ENCODE measurements at places on chromosomes 16 and 17.

DNA sequence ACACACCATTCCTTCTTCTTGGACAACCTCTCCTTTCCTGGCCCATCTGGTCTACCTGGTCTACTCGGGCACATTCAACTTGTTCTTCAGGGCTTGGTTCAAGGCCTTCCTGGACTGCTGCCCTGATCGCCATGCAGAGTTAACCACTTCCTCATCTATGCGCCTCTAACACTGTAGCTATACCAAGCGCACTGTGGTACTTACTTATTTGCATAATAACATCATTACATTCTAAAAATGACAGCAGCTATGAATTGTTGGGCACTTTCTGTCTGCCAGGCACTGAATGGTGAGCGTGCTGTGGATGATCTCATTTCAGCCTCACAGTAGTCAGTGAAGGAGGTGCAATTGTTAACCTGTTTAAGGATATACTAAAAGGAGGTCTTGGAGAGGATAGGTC is 66.9 kb upstream of the SDK2 start:
- no peak for DNase-seq

GRCh38 chr16:48611329-48612137 is 1.6 kb upstream of the N4BP1 start:
- DNase-seq = no peak

- DNase-seq = no peak
Measured at GRCh38 chr17:20032636-20033035, 23.5 kb downstream of the SPECC1 start.

GRCh38 chr17:77676237-77676661 is 282.3 kb upstream of the TNRC6C start:
- DNase-seq = no peak

DNA sequence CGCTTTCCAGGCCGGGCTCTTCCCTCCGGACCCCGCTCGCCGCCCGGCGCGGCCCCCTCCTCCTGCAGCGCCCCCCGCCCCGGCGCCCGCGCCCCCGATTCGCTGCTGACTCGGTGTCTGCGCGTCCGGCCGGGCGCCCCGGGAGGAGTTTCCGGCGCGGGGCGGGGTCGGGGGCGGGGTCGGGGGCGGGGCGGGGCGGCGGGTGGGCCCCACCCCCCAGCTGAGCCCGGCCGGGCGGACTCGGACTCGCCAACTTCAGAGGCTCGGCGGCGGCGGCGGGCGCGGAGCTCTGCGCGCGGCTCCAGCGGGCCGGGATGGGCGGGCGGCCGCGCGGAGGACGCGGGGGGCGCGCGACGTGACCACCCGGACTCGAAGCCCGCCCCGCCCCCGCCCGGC is at the start of gene METRNL:
Gene METRNL, plus strand, starts transcription at position 258 of the 396 bp plus-strand sequence. CDS start 207 bp downstream, outside the sequence.
- peak; percentile 55 for DNase-seq

- DNase-seq = no peak
Measured at GRCh38 chr17:64061178-64061898, 40.9 kb upstream of the ICAM2 start.

GRCh38 chr16:80441935-80442334 is 98.9 kb upstream of the DYNLRB2 start:
- DNase-seq = no peak

- DNase-seq = peak; percentile 79
Measured at GRCh38 chr16:58755989-58756649, 22.0 kb upstream of the GOT2 start.

GRCh38 chr17:34793231-34793908 is 167.9 kb downstream of the CCT6B start:
- no peak for DNase-seq

DNA sequence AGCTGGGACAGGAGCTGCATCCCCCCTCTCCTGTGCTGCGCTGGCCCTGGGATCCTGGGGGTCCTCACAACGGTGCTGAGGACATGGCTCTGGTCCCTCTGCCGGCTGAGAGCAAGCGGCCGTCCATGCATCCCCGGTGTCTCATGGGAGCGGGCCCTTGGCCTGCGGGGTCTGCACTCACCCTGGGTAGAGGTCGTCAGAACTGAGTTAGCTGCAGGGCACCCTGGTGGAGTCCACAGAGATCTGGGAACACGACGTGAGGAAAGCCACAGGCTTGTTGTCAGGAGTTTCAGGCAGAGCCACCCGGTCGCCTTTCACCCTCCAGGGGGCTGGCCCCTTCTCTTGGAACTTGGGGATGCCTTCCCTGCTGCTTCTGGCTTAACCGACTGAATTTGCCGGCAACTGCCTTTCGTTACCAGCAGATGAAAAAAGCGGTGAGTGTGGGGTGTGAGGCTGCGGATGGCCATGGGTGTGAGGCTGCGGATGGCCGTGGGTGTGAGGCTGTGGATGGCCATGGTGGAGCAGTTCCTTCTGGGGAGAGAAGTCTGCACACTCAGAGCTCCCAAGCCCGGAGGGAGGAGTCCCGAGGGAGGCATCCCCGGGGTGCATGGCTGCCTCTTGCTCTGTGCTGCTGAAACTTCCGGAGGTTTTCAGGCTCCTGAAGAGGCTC is 81.7 kb downstream of the LMF1 start:
- no peak for DNase-seq

- DNase-seq = no peak
Measured at GRCh38 chr17:69358688-69359596, 32.0 kb upstream of the ABCA5 start.

Data from globus pallidus (tissue), 1 donor.